Activated naive CD4-positive, alpha-beta T cell treated with anti-CD3 and anti-CD28 coated beads, Interleukin-2, amount 10 ng/mL, durations not matched to agents 5 hours and 36 hours (primary cell): ENCODE measurements at places on chromosomes 1 and 21. TPM values are rescaled to one million over a fixed set of nuclear protein-coding genes. Genes with fewer than 3 reads are reported as not detected.

Gene USH2A
- not detected for total RNA-seq

Gene VAV3
- total RNA-seq: 2.7 TPM

Gene AMY1B
- total RNA-seq: not detected

Gene ESRRG
- not detected for total RNA-seq

Gene FCRL5
- not detected for total RNA-seq

Gene SNAPIN
- 37.0 TPM for total RNA-seq

Gene TMCC2
- 1.1 TPM for total RNA-seq

Gene UBE2U
- total RNA-seq: not detected

Gene CCDC27
- total RNA-seq: not detected

Gene MCOLN3
- total RNA-seq: 11.5 TPM

Gene PAQR6
- 5.0 TPM for total RNA-seq

Gene LCE2B
- total RNA-seq: not detected

Gene NTMT2
- total RNA-seq: not detected

Gene F5
- total RNA-seq: 9.3 TPM

Gene UBL4B
- total RNA-seq: not detected

Gene CR2
- not detected for total RNA-seq

Gene IL10
- total RNA-seq: not detected

Gene NPPB
- total RNA-seq: not detected

Gene PRRX1
- total RNA-seq: not detected

Gene AGO4
- total RNA-seq: 11.7 TPM

Gene FCGR2B
- total RNA-seq: not detected

Gene GCSAML
- not detected for total RNA-seq

Gene ITGB2
- 565 TPM for total RNA-seq

Gene RPF1
- total RNA-seq: 42.5 TPM

Gene PAQR7
- 2.1 TPM for total RNA-seq

Gene ATAD3B
- 34.3 TPM for total RNA-seq

Gene LCE3D
- total RNA-seq: not detected

Gene PROX1
- not detected for total RNA-seq

Gene CSMD2
- not detected for total RNA-seq

Gene NT5C1A
- total RNA-seq: not detected

Gene RSPH1
- not detected for total RNA-seq

Gene INKA2
- 2.2 TPM for total RNA-seq

Gene ARHGEF16
- not detected for total RNA-seq

Gene RYR2
- not detected for total RNA-seq

Gene CFAP74
- total RNA-seq: not detected

Gene LRRC3
- 4.0 TPM for total RNA-seq
